ENCODE measurements at places on chromosomes 1 and 21. TPM values are rescaled to one million over a fixed set of nuclear protein-coding genes. Genes with fewer than 3 reads are reported as not detected.

- H3K4me3 ChIP-seq: no peak overlapping the region
- DNase-seq: no peak
- H3K27me3 ChIP-seq: peaks cover 4% of the 10 kb centered on the region
- no peaks in the 10 kb centered on the region for H3K4me1 ChIP-seq
- H3K36me3 ChIP-seq: no peaks in the 10 kb centered on the region
- H3K27ac ChIP-seq: no peak overlapping the region
Measured at GRCh38 chr1:20343149-20343937, 52.7 kb downstream of the VWA5B1 start.

- no peak for DNase-seq
- H3K27me3 ChIP-seq: no peaks in the 10 kb centered on the region
- H3K36me3 ChIP-seq: no peaks in the 10 kb centered on the region
- no peak overlapping the region for H3K4me3 ChIP-seq
Measured at GRCh38 chr1:176768532-176768931, 305.6 kb downstream of the PAPPA2 start.

GRCh38 chr1:3555131-3555920 lies 56.0 kb downstream of the MEGF6 start:
- H3K36me3 ChIP-seq: no peaks in the 10 kb centered on the region
- no peaks in the 10 kb centered on the region for H3K4me1 ChIP-seq
- no peaks in the 10 kb centered on the region for H3K27me3 ChIP-seq
- H3K4me3 ChIP-seq: no peak overlapping the region

GRCh38 chr1:201259476-201260235 lies 23.6 kb upstream of the PKP1 start:
- H3K36me3 ChIP-seq: no peaks in the 10 kb centered on the region
- H3K27me3 ChIP-seq: no peaks in the 10 kb centered on the region
- no peaks in the 10 kb centered on the region for H3K4me1 ChIP-seq
- H3K27ac ChIP-seq: no peak overlapping the region

- H3K27ac ChIP-seq: no peak overlapping the region
- no peak for DNase-seq
- H3K4me1 ChIP-seq: no peaks in the 10 kb centered on the region
- H3K36me3 ChIP-seq: no peaks in the 10 kb centered on the region
- no peak overlapping the region for H3K4me3 ChIP-seq
Measured at GRCh38 chr1:112418099-112418892, 22.3 kb downstream of the CTTNBP2NL start.

Gene MX2
- total RNA-seq: 17.1 TPM

DNA sequence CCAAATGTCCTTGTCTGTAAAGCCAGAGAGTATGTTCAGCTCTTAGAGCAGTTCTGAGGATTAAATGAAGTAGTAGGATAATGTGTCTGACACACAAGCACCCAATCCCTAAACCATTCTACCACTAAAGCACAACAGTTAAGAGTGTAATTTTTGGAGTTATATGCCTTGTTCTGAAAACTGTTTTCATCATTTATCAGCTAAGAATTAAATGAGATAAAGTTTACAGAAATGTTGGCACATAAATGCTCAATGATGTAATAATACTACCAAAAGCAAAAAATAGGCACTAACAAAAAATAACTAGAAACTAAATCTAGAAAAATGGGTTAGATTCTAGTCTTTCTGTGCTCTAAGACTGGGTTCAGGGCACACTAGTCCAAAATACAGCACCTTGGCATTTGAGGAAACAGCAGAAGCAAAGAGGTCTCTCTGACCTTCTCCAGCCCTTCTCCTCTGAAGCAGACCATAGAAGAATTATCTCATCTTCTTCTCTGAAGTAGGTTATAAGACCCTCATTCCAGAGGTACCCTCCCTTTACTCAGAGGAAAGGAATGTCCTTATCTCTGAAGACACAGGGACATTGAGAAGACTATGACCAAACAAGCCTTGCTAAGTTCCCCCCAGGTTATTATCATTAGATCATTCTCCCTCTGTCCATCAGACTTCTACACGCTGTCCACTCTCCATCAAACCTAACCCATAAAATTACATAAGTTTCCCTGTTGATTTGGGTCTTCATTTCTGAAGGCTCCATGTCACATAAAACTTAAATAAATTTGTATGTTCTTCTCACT lies 20.6 kb downstream of the ABL2 start:
- no peak overlapping the region for H3K27ac ChIP-seq
- H3K4me3 ChIP-seq: no peak overlapping the region
- H3K4me1 ChIP-seq: no peaks in the 10 kb centered on the region
- no peaks in the 10 kb centered on the region for H3K36me3 ChIP-seq
- H3K27me3 ChIP-seq: no peaks in the 10 kb centered on the region
- no peak for DNase-seq

- no peak for DNase-seq
- no peak overlapping the region for H3K4me3 ChIP-seq
- no peaks in the 10 kb centered on the region for H3K27me3 ChIP-seq
- no peak overlapping the region for H3K27ac ChIP-seq
- no peaks in the 10 kb centered on the region for H3K36me3 ChIP-seq
Measured at GRCh38 chr1:210264496-210265380, 32.1 kb downstream of the SERTAD4 start.

Gene IPP
- 19.4 TPM for total RNA-seq

Gene ZBTB18
- total RNA-seq: 9.1 TPM

DNA sequence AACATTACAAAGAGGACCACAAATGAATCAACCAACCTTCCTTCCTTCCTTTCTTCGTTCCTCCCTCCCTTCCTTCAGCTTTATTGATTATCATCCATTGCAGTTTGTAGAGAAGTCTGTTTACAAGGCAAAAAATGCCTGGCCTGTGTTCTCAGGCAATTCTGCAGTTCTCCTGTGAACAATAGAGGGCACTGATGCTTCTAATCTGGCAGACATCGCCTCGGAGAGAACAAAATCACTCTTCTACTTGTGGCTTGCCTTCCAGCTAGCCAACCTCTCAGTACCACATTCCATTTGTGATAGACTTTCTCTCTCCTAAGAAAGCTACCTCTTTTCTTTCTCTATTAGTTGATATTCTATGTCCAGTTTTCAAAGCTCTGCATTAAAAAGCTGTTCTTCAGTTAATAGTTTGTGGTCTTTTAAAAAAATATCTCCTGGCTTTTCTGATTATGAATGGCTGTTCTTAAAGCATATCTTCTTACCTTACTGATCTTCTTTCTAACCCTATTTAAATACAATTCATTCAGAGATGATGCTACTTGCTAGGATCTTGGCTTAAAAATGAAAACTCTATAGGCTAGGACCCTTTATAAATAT lies 26.9 kb upstream of the ESRRG start:
- no peaks in the 10 kb centered on the region for H3K4me1 ChIP-seq
- no peaks in the 10 kb centered on the region for H3K36me3 ChIP-seq
- no peak overlapping the region for H3K27ac ChIP-seq
- H3K27me3 ChIP-seq: no peaks in the 10 kb centered on the region
- no peak overlapping the region for H3K4me3 ChIP-seq

- H3K36me3 ChIP-seq: no peaks in the 10 kb centered on the region
- peaks cover 47% of the 10 kb centered on the region for H3K4me1 ChIP-seq
- H3K27me3 ChIP-seq: no peaks in the 10 kb centered on the region
- DNase-seq: no peak
Measured at GRCh38 chr1:101135526-101135925, 101.3 kb upstream of the S1PR1 start.

DNA sequence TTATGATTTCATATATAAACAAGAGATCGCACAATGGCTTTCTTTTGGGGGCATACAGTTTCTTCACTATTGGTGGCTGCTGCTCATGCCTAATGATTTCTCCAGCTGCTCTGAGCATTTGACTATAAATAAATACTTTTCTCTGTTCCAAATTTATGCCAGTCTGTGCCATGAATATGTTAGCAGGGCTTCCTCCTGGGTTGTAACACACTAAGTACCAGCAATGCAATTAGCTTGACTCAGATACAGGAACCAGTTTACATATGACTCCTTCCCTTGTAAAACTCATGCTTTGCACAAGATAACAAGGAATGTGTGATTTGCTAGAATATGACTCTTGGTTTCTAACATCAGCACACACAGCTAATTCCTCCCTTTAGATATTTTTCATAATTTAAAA lies 1629.7 kb downstream of the NCAM2 start:
- DNase-seq: no peak
- no peaks in the 10 kb centered on the region for H3K4me1 ChIP-seq
- no peaks in the 10 kb centered on the region for H3K36me3 ChIP-seq
- H3K27ac ChIP-seq: no peak overlapping the region
- H3K27me3 ChIP-seq: no peaks in the 10 kb centered on the region
- no peak overlapping the region for H3K4me3 ChIP-seq

GRCh38 chr1:44603718-44604117 lies 70.6 kb downstream of the TMEM53 start:
- H3K27ac ChIP-seq: no peak overlapping the region
- no peaks in the 10 kb centered on the region for H3K27me3 ChIP-seq
- no peak overlapping the region for H3K4me3 ChIP-seq
- DNase-seq: no peak

Gene C4BPA
- total RNA-seq: not detected

DNA sequence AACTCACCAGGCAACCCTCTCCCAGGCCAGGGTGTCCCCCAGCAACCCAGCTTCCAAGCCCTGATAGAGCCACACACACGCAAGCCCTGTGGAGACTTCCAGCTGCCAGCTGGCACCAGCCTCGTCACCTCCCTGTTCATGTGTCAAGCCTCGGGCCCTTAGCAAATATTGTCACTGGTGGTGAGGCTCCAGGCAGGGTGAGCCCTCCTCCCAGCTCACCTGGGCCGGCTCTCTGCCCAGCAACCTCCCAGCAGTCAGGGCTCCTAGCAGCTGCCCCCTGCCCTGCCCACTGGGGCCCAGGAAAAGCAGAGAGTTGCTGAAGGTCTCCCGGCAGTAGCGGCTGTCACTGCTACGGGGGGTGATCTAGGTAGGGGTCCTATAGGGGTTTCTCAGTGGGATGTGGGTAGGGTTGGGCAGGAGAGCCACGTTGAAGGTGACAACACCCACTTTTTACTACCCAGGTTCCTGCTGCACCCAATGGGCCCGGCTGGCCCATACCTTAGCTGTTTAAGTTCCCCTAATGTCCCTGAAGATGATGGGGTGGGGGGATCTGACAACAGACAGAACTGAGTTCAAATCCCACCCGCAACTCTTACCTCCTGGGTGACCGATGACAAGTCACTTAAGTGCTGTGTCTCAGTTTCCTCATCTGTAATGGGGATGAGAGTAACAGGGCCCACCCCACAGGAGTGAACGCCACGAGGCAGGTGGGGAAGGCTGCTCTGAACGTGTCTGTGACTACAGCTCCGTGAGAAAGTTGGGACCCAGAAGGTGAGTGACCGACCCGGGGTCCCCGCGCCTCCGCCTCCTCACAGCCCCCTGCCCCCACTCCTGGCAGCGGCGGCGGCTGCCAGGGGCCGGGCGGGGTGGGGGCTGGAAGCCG lies 678 bp downstream of the TTC39A start:
- H3K4me3 ChIP-seq: no peak overlapping the region
- no peaks in the 10 kb centered on the region for H3K36me3 ChIP-seq
- DNase-seq: no peak
- H3K27ac ChIP-seq: no peak overlapping the region
- H3K4me1 ChIP-seq: peaks cover 4% of the 10 kb centered on the region

Gene DISP3
- 0.42 TPM for total RNA-seq

- DNase-seq: no peak
- H3K27me3 ChIP-seq: no peaks in the 10 kb centered on the region
- H3K4me1 ChIP-seq: no peaks in the 10 kb centered on the region
- no peak overlapping the region for H3K4me3 ChIP-seq
- H3K36me3 ChIP-seq: no peaks in the 10 kb centered on the region
Measured at GRCh38 chr1:201275253-201275666, 8.0 kb upstream of the PKP1 start.

Gene CACNA1E
- not detected for total RNA-seq

DNA sequence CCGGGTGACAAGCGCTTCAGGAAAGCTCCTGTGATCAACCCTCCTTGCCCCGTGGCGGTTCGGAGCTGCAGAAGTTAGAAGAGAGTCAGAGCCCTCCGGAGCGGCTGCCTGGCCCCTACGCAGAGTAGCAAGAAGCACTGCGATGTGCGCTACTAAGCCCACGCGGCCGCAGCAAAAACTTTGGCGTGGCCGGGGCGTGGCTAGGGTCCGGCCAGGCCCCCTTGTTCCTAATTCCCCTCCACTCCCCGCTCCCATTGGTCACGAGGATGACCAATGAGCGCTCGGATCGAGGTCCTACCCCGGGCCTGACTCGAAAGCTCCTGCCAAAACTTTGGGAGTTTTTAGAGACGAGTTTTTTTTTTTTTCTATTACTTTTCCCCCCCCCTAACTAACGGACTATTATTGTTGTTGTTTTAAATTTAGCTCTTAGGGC lies at the start of gene HLX:
HLX (plus strand) TSS at position 368 of the 433 bp plus-strand sequence. CDS start 415 bp downstream, outside the sequence.
- no peak within 1 kb of the TSS for H3K4me3 ChIP-seq
- peaks cover 18% of the 10 kb centered on the region for H3K4me1 ChIP-seq
- peaks cover 29% of the 10 kb centered on the region for H3K27me3 ChIP-seq
- DNase-seq: no peak

GRCh38 chr21:46065914-46066551 lies 31.9 kb upstream of the COL6A2 start:
- H3K27me3 ChIP-seq: peaks cover 11% of the 10 kb centered on the region
- no peak overlapping the region for H3K4me3 ChIP-seq
- no peaks in the 10 kb centered on the region for H3K36me3 ChIP-seq
- H3K27ac ChIP-seq: no peak overlapping the region
- DNase-seq: no peak

GRCh38 chr1:66532798-66533783 lies 862 bp upstream of the SGIP1 start:
- H3K4me3 ChIP-seq: no peak overlapping the region
- no peaks in the 10 kb centered on the region for H3K27me3 ChIP-seq
- no peak overlapping the region for H3K27ac ChIP-seq
- DNase-seq: no peak
- H3K4me1 ChIP-seq: no peaks in the 10 kb centered on the region

Gene LRRC53
- total RNA-seq: not detected

Gene CITED4
- 1.3 TPM for total RNA-seq

Gene SLFNL1
- not detected for total RNA-seq

DNA sequence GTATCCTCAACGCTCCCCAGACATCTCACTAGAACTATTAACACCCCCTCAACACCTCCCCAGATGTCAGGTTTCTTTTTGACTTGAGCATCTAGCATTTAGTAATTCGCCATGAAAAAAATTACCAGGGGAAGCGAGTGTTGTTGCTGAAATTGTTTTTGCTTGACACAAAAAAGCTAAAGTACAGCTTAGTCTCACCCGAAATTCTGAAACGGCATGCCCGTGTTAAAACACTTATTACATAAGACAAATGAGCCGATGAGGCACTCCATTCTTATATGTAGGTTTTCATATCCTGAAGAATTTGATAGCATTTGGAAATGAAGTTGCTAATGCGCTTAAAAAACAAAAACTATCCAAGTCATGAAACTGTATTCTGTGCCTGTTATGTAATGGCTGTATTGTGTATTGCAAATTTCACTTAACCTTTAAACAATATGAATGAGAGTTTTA lies 1.3 kb upstream of the NRIP1 start:
- peak overlapping the region; percentile 84 for H3K27ac ChIP-seq
- no peak for DNase-seq
- no peaks in the 10 kb centered on the region for H3K27me3 ChIP-seq
- peak overlapping the region; percentile 96 for H3K4me3 ChIP-seq

Gene PTGS2
- 3.7 TPM for total RNA-seq

Gene RABIF
- total RNA-seq: 14.0 TPM

GRCh38 chr1:245045087-245045881 lies 109.5 kb upstream of the KIF26B start:
- no peak for DNase-seq
- H3K4me1 ChIP-seq: no peaks in the 10 kb centered on the region
- no peaks in the 10 kb centered on the region for H3K27me3 ChIP-seq

Measured in CD8-positive, alpha-beta memory T cell (primary cell).